ENCODE measurements at places on chromosomes 1 and 21.

DNA sequence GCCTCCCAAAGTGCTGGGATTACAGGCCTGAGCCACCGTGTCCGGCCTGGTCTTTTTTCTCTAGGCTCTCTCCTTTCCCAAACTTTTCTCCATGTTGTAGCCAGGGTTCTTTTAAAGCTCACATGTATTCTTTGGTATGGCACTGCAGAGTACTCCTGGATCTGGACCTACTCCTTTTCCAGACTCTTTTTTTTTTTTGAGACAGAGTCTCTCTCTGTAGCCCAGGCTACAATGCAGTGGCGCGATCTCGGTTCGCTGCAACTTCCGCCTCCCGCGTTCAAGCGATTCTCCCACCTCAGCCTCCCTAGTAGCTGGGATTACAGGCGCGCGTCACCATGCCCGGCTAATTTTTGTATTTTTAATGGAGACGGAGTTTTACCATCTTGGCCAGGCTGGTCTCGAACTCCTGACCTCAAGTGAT, 602 bp upstream of the MED18 start:
- no peak for DNase-seq

GRCh38 chr1:114455102-114455785, 55.8 kb downstream of the TRIM33 start:
- no peak for DNase-seq

DNA sequence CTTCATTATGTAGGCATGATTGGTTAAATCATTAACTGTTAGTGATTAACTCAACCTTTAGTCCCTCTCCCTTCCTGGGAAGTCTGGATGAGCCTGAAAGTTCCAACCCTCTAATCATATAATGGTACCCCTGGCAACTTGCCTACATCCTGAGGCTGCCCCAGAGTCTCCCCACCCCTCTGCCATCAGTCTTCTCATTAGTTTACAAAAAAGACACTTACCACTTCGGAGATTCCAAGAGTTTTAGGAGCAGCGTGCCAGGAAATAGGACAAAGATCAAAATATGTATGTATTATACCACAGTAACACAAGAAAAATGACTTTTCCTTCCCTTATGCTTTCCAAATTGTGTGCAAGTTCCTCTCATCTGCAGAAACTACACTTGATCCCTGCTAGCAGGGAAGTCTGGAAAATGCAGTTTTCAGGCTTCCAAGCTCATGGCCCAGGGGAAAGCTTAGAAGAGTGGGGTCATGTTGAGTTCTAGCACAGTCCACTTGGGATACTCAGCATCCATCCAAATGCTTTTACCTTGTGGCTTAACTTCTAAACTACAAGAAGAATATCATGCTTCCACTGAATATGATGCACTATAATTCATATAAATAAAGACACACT, 64.6 kb upstream of the PPIH start:
- no peak for DNase-seq

DNA sequence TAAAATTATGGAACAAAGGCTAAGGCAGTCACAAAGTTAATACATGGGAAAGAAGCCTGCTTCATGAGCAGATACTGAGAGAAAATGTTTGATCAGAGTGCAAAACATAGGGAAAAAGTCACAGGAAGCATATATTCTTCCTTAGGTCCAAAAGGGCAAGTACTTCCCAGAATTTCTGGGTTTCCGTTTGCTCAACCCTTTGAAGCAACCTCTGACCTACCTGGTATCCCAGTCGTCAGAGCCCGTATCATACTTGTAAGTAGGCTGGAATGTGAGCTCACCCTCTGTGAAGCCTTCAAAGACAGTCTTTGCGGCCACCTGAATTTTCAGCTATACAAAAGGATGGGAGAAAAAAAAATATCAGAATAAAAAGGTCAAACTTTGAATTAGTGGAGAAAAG, 20.5 kb upstream of the MTF1 start:
- no peak for DNase-seq

GRCh38 chr1:52640697-52641096, 7.7 kb downstream of the SHISAL2A start:
- no peak for DNase-seq

GRCh38 chr21:17576080-17576835, 36.4 kb downstream of the BTG3 start:
- no peak for DNase-seq

DNA sequence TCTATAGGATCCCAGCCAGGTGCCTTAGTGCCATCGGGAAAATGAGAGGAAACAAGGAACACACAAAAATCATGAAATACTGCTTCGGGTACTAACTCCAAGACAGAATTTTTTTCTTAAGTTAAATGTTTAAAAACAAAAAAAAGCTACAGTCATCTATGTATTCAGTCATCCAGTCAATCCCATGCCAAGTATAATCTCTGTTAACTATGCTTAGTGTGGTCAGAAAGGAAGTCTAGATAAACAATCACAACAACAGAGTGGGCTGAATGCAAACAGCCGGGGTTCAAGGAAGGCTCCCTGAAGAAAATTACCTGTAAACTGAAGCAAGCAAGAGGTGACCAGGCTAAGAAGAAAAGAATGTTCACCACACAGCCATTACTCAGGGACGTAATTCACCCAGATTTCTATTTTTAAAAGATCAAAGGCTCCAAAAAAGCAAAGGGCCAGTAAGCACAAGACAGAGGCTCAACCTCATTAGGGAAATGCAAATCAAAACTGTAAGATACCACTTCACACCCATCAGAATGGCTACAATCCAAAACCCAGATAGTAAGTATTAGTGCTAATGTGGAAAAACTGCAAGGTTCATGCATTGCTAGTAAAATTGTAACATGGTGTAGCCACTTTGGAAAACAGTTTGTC, 53.0 kb downstream of the RERE start:
- no peak for DNase-seq

DNA sequence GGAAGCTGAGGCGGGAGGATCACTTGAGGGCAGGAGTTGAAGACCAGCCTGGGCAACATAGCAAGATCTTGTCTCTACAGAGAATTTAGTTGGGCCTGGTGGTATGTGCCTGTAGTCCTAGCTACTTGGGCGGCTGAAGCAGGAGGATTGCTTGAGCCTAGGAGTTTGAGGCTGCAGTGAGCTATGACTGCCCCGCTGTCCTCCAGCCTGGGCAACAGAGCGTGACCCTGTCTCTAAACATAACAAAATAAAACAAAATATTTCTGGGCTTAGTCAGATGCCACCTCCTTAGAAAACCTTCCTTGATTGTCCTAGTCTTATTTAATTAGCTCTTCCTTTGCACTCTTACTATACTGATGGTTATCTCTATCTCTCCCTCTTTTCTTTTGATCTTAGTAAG, 8.5 kb downstream of the TGFB2 start:
- DNase-seq, result no peak

GRCh38 chr1:45266151-45266801, 59.9 kb upstream of the ZSWIM5 start:
- no peak for DNase-seq

- no peak for DNase-seq
Measured at GRCh38 chr1:185453496-185454192, 136.6 kb upstream of the IVNS1ABP start.

DNA sequence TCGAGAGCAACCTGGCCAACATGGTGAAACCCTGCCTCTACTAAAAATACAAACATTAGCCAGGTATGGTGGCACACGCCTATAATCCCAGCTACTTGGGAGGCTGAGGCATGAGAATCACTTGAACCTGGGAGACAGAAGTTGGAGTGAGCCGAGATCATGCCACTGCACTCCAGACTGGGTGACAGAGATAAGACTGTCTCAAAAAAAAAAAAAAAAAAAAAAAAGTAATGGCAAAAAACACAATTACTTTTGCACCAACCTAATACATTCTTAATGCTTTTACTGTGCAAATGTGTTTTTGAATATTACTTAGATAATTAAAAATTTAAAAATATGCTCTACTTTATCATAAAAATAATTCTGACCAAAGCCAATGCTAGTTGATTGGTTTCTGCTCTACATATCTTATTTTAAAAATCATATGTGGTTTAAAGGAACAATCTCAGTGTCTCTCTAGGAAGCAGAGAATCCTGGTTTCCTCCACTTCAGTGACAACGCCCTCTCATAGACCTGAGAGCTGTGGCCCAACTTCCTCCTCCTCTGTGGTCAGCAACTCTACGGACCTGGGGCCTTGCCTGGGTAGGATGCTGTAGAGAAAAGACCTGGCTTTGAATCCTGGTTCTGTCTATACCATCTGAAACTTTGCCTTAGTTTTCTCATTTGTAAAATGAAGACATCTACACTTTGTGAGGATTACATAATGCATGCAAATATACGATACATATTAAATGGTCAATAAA, 64.7 kb downstream of the TGFBR3 start:
- no peak for DNase-seq

Data from stimulated activated CD8-positive, alpha-beta memory T cell treated with anti-CD3 and anti-CD28 coated beads, Interleukin-4, amount 100 ng/mL, for 1 hour (primary cell).